ENCODE measurements at places on chromosomes 11 and 22. TPM values are rescaled to one million over a fixed set of nuclear protein-coding genes. Genes with fewer than 3 reads are reported as not detected.

- H3K36me3 ChIP-seq = no peaks in the 10 kb centered on the region
- peak; percentile 40 for DNase-seq
- no peaks in the 10 kb centered on the region for H3K27me3 ChIP-seq
- no peaks in the 10 kb centered on the region for H3K4me1 ChIP-seq
- H3K27ac ChIP-seq = no peak overlapping the region
Observed at GRCh38 chr11:8313504-8314090, 49.9 kb upstream of the LMO1 start.

DNA sequence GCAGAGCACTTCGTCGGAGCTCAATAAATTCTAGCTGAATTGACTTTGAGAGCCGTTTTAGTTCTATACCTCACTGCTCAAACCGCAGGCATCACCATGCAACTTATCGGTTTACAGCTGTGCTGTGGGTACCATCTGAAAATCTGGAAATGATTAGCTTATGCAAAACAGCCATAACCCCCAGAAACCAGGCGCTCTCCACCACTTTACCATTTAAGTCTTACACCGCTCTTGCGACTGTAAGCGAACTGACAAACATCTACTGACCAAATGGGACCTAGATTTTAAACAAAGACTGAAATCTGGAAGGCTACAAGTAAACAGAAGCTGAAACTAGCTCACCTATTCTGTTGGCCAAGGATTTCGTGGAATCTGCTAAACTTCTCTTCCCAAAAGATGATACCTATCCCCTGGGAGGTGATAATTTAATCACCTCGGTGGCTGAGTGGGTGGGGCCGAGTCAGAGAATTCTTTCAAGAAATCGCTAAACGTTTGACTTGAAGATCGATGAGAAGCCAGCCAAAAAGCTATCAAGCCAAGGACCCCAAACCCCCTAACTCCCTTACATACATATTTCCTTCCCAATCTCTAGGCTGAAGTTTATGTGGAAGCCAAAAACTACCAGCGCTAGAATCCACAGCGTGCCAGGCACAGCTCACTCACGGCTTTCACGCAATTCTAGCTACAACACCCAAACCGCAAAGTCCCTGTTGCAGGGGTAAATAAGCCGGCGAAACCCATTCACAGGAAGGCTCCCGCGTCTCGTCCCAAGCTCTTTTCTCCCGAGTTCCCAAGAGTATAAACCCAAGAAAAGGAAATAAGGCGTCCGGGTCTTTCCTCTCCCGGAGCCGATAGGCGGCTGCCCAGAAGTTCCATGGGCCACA lies 644 bp downstream of the SPTY2D1 start:
- peak overlapping the region; percentile 92 for H3K27ac ChIP-seq
- peak overlapping the region; percentile 79 for H3K4me3 ChIP-seq
- peaks cover 12% of the 10 kb centered on the region for H3K4me1 ChIP-seq
- H3K27me3 ChIP-seq = no peaks in the 10 kb centered on the region

The FANCF gene
- polyA plus RNA-seq = 6.0 TPM

DNA sequence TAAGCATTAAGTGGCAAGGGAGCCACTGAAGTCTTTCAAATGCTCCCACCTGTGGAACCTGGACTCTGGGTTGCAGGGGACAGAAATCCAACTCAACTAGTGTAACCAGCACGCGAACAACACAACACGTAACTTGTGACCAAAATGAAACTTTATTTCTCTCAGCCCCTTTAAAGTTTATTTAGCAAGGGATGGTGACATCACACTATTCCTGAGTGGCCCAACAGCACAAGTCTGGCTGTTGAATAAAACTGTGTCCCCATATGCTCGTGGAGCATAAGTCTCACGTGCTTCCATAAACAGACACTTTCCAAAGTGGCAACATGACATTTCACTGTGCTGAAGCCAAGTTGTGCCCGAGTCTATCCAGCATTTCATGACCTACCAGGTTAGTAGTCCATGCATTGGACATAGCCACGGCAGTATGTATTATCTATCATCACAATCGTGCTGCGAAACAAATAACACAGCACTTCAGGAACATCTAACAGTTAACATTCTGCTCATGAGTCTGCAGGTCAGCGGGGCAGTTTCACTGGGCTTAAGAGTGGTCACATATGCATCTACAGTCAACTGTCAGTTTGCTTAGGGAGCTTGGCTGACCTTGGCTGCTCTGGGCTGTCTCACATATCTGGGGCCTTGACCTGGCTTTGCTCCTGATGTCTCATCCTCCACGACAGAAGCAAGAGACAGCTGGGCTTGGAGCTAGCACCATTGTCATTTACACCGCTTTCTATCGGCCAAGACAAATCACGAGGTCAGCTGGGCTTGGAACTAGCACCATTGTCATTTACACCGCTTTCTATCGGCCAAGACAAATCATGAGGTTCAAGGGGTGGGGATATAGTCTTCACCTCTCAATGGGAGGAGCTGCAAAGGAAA lies 35.0 kb upstream of the LMO2 start:
- H3K36me3 ChIP-seq = no peaks in the 10 kb centered on the region
- no peaks in the 10 kb centered on the region for H3K27me3 ChIP-seq
- H3K4me3 ChIP-seq = no peak overlapping the region
- no peaks in the 10 kb centered on the region for H3K4me1 ChIP-seq

- peaks cover 4% of the 10 kb centered on the region for H3K27me3 ChIP-seq
- H3K4me1 ChIP-seq = no peaks in the 10 kb centered on the region
Observed at GRCh38 chr11:12005476-12005875, 3.0 kb downstream of the DKK3 start.

Measured in pancreas (tissue), 10 donors.